COR-L47 (cell line): ENCODE measurements at places on chromosomes 11 and 22.

DNA sequence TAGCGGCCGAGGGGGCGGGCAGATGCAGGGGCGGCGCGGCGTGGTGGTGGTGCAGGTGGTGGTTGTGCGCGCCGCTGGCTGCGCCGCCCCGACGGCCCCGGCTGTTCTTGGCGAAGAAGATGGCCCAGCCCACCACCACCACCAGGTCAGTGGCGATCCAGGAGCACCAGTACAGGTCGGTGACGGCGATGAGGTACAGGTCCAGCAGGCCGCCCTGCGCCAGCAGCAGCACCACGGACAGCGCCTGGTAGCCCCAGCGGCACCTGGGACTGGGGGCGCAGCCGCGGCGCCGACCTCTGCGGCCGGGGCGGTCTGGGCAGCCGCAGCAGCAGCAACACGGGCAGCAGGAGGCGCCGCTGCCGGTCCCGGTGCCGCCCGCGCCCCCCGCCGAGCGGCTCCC lies 879 bp downstream of the TMEM121B start:
- no peak for DNase-seq

- DNase-seq: no peak
These were observed 113.0 kb downstream of the SYT9 start for GRCh38 chr11:7364660-7365059.

DNA sequence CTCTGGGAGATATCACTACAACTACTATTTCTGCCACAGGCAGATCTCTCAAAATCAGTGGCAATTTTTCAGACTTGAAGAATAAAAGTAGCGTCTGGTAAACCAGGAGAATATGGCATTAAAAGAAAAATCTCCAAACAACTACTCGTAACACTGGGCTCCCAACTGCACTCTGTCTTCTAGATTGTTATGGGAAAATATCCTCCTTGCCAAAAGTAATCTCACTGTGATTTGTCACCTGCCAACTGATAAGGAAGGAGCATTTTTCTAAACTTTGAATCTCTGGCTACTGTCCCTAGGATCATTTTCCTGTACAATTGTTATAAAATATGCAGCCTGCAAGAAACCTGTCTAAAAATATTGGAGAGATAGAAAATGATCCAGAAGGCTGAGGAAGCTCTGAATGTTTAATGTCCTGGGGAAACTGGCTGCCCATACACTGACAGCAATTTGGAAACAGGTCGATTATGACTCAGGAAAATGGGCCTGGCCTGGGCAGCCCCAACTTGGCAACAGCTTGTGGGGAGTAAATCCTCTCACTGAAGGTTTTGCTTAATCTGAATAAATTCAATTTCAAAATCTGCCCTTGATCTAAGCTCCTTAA lies 90.5 kb upstream of the DBX1 start:
- no peak for DNase-seq

DNA sequence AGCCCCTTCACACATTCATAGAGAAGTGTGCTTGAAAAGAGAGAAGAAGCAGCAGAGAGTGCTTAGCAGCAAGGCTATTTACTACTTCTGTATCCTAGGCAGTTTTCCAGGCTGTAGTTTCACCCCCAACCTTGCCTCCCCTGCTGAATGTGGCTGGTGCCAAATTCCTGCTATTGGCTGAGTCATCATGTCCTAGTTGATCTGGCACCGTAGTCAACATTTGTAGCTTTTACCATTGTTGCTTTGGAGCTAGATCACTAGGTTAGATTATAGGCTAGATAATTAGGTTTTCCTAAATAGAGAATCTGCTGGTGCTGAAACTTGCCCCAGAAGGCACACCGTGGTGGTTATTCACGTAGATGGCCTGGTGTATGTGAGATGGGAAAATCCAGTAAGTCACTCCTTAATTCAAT lies 32.7 kb downstream of the ARHGAP42 start:
- peak; percentile 78 for DNase-seq

GRCh38 chr22:20141186-20142077 lies 9.4 kb downstream of the CCDC188 start:
- DNase-seq: no peak
